ENCODE measurements at places on chromosomes 3 and 15. TPM values are rescaled to one million over a fixed set of nuclear protein-coding genes. Genes with fewer than 3 reads are reported as not detected.

HACD3 gene
- 47.3 TPM for total RNA-seq

GHSR gene
- total RNA-seq, result not detected

GUCA1C gene
- not detected for total RNA-seq

PLS1 gene
- total RNA-seq, result 6.0 TPM

CYP8B1 gene
- total RNA-seq, result not detected

PDHB gene
- total RNA-seq, result 62.1 TPM

IQCF5 gene
- total RNA-seq, result not detected

SPESP1 gene
- 0.90 TPM for total RNA-seq

SCG5 gene
- total RNA-seq, result 0.70 TPM

TM6SF1 gene
- total RNA-seq, result 2.1 TPM

SLCO3A1 gene
- total RNA-seq, result 7.7 TPM

CNTN4 gene
- not detected for total RNA-seq

PP2D1 gene
- total RNA-seq, result not detected

MOBP gene
- not detected for total RNA-seq

Data from activated CD8-positive, alpha-beta memory T cell treated with anti-CD3 and anti-CD28 coated beads for 36 hours (primary cell).